Fibroblast of lung (primary cell): ENCODE measurements at places on chromosomes 1 and 21.

GRCh38 chr1:51215169-51215568 lies 20.9 kb upstream of the RNF11 start:
- DNase-seq: no peak

DNA sequence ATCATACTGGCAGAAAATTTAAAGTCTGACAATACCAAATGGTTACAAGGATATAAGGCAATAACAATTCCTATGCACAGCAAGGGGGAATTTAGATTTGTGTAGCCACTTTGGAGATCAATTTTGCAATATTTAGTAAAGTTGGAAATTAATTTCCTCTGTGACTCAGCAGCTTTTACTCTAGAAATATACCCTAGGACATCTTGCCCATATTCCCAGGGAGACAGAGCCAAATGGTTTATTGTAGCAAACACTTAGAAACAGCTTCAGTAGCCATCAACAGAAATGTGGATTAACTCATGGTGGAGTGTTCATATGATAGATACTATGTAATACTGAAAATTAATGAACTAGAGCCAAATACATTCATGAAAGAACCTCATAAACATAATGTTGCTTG lies 104.6 kb downstream of the BACH1 start:
- DNase-seq: peak; percentile 84

DNA sequence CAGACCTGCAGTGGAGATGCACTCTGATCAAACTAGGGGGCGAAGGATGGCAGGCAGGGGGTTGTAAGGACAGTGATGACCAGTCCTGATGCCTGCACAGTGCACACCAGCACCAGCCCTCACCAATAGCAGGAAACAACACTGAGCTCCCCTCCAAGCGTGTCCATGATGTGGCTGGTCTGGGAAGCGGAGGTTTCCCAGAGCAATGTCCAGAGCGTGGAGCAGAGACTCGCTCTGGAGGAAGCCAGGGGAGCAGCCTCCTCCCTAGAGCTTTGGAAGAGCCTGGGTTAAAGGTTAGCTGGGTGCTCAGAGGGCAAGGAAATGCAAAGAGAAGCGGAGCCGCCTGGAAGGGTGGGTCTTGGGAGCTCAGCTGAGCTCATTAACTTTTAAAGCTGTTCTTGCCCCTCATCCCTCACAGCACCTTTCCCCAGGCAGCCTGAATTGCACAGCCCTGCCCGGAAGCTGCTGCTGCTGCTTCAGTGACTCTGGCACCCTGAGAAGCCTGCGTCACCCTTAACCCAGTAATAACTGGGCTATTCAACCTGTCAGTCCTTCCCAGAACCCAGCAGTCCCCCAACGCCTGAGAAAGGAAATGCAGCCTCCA lies 162.2 kb upstream of the RAB4A start:
- no peak for DNase-seq

GRCh38 chr1:152086760-152087159 lies 2.1 kb downstream of the TCHHL1 start:
- DNase-seq: no peak

DNA sequence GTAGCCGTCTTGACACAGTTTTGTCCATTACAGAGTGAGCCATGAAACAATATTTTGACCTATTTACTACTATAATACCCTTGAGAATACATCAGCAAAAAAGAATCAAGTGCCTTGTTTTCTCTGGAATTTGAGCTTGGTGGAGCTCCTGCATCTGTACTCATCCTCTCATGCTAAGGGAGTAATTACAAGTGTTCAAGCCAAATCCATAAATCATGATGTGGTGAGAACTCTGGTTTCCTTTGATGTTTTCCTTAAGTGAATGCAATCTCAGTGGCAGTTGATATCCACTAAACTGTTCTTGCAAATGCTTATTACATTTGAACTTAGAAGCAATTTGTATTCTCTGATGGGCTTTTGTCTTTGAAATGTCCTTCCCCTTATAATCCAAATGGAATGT lies 824.6 kb upstream of the TMPRSS15 start:
- DNase-seq: no peak
